ENCODE measurements at places on chromosomes 16 and 17.
A peak's percentile ranks its signal among the peaks of the same experiment; 100 is the strongest.

- peak; percentile 17 for DNase-seq
Measured at GRCh38 chr16:47363761-47364160, 97.1 kb downstream of the ITFG1 start.

GRCh38 chr16:67546761-67547422 lies 15.4 kb upstream of the CTCF start:
- no peak for DNase-seq

- no peak for DNase-seq
Measured at GRCh38 chr16:85665929-85666328, 22.8 kb downstream of the GINS2 start.

GRCh38 chr17:1362065-1362848 lies 37.8 kb downstream of the YWHAE start:
- DNase-seq = no peak

DNA sequence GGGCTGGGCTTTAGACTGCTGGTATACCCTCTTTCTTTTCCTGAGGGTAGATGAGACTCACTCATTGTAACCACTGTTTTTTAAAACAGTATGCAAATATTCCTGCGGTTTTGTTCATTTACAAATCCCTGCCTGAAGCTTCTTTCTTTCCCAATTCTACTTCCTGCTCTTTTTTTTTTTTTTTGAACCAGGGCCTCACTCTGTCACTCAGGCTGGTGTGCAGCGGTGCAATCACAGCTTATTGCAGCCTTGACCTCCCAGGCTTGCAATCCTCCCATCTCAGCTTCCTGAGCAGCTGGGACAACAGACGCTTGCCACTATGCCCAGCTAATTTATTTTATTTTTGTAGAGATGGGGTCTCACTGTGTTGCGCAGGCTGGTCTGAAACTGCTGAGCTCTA lies 8.0 kb upstream of the SULT1A1 start:
- DNase-seq = no peak

GRCh38 chr17:78226759-78227454 lies 4.5 kb upstream of the TMEM235 start:
- no peak for DNase-seq

DNA sequence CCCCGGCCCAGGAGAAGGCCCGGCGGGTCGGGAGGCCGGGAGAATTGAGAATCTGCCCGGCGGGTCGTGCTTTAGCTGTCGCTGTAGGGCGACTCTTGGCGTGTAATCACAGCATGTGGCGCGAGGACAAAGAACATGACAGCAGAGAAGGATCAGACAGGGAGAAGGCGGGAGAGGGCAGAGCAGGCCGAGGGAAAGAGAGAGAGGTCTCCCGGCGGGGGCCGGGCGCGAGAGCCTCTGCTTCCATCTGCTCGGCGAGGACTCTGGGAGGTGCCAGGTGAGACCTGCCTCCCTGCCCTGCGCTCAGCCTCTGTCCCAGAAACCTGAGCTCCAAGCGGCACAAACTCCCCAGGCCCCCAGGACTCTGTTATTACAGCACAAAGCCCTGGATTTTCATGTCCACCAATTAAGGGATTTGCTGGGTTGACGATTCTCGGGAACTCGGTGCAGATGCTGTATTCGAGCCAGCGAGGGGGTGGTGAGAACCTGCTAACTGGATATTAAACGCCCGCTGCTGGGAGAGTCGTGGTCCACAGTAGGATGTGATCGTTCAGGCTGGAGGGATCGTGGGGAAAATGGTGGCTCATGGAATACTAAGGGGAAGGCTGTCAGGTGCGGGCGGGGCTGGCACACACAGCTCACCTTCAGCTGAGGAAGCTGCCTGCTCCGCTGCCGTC lies 172.0 kb upstream of the CIBAR2 start:
- DNase-seq = no peak

GRCh38 chr16:78184238-78185183 lies 85.1 kb downstream of the WWOX start:
- no peak for DNase-seq

GRCh38 chr17:81814748-81815645 lies 11.0 kb downstream of the GCGR start:
- DNase-seq = no peak

GRCh38 chr16:30449116-30449435 lies 3.4 kb upstream of the SEPHS2 start:
- no peak for DNase-seq

- no peak for DNase-seq
Measured at GRCh38 chr16:71937868-71938510, 42.7 kb downstream of the IST1 start.

DNA sequence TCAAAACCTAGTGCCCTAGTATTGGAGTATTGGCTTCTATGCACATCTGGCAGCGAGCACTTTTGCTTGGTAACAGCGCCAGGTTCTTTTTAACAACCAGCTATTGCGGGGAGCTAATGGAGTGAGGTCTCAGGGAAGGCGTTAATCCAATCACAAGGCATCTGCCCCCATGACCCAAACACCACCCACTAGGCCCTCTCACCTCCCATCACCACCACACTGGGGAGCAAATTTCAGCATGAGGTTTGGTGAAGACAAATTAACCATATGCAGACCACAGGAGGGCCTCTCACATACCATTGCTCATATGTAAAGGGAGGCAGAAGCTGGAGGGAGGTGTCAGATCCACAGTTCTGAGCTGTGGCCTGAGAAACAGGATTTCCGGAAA lies 893 bp upstream of the ODF4 start:
- DNase-seq = no peak

DNA sequence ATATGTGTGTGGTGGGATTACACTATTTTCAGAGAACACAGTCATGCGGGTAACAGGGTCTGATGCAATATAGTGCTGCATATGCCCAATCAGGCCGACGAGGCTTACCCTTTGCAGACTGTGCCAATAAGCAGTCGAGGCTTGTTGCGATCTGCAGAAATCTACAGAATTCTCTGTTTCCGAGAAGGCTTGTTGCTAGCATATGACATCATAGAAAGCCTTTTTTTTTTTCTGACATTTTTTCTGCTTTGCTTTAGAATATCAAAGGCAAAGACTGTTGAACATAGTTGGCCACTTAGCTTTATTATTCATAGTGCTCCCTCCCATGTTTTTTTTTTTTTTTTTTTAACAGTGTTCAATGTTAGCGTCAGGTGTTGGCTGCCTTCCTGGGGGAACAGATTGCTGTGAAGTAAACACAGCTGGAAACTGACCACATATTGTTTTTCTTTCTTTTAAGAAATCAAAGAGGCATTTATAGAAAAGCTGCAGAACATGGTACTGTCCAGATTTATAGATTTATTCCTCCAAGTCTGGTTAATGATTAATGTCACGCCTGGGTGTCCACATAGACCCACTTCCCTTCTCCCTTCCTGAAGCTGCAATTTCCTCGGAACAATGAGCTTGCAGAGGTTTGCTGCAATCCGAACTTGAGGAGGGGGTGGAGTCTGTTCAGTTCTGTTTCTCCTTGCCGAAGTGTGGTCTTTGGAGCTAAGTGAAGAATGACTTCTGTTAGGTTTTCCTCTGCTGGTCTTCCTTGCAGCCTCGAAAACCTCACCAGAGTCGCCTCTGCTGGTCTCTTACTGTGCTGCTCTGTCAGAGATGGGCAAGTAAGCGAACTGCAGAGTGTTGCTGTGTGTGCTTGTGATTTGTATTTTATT lies 87.3 kb downstream of the MAP2K6 start:
- no peak for DNase-seq

GRCh38 chr16:739560-740458 lies 988 bp downstream of the CIAO3 start:
- DNase-seq = no peak

DNA sequence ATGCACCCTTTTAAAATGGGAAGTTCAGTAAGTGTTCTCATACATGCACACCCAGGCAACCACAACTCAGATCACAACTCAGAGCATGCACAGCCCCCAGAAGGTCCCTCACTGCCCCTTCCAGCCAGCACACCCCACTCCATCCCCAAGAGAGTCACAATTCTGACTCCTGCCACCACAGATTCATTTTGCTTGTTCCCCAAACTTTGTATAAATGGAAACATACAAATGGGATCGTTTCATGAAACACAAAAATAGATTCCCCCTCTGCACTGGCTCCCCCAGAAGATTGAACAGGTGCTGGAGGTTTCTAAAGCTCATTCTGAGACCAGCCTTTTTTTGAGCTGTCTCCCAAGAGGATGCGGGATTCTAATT lies 3.3 kb upstream of the TNFRSF13B start:
- DNase-seq = no peak

DNA sequence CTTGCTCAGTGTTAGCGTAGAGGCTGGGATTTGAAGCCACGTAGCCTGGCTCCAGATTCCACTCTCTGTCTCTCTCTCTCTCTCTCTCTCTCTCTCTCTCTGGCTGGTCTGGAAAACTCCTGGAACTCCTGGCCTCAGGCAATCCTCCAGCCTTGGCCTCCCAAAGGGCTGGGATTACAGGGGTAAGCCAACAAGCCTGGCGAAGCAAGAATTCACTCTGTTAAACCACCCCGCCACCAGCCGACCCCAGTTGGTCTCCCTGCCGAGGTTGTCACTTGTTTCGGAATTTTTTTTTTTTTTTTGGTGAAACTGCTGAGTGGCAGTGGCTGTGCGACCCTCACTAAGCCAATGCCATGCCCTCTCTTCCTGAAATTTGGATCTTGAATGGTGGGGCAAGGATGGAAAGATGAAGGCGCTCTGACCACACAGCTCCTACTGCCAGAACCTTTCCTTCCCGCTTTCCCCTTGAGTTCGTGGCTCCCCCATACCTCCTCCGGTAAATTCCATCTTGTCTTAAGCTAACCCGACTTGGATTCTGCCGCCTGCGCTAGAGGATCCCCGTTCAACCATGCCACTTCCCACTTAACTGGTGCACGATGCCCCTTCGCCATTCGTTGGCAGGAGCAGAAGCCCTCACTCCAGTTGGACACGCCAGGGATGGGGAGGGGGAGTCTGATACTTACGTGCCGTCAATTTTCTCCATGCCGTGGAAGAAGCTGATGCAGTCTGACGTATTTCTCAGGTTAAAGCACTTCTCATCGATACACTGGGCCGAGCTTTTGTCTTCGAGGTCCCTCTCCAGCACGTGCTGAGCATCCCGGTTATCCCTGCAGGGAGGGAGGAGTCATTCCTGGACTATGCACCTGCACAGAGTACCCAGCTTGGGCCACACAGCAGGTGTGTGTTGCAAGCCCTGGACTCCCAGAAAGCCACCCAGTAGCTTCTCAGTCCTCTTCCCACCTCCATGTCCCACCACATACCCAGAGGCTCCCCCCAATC lies 13.1 kb downstream of the TEKT5 start:
- no peak for DNase-seq

GRCh38 chr17:56914581-56915273 lies 878 bp upstream of the TRIM25 start:
- DNase-seq = no peak

DNA sequence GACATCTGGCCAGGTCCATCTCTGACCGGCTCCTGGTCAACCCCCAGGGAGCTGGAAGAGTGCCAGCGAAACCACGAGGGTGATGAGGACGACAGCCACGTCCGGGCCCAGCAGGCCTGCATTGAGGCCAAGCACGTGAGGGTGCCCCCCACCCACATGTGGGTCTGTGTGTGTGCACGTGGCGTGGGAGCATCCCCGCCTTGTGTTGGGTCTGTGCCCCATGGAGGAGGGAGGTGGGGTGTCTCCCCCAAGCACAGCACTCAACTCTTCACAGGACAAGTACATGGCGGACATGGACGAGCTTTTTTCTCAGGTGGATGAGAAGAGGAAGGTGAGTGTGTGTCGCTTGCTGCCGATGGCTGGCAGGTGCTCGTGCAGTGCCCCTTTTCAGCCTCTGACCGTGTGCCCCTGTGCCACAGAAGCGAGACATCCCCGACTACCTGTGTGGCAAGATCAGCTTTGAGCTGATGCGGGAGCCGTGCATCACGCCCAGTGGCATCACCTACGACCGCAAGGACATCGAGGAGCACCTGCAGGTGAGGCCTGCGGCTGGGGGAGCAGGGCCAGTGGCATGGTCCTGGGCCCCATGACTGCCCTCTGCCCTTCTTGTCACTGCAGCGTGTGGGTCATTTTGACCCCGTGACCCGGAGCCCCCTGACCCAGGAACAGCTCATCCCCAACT lies 1.7 kb downstream of the STUB1 start:
- DNase-seq = no peak

DNA sequence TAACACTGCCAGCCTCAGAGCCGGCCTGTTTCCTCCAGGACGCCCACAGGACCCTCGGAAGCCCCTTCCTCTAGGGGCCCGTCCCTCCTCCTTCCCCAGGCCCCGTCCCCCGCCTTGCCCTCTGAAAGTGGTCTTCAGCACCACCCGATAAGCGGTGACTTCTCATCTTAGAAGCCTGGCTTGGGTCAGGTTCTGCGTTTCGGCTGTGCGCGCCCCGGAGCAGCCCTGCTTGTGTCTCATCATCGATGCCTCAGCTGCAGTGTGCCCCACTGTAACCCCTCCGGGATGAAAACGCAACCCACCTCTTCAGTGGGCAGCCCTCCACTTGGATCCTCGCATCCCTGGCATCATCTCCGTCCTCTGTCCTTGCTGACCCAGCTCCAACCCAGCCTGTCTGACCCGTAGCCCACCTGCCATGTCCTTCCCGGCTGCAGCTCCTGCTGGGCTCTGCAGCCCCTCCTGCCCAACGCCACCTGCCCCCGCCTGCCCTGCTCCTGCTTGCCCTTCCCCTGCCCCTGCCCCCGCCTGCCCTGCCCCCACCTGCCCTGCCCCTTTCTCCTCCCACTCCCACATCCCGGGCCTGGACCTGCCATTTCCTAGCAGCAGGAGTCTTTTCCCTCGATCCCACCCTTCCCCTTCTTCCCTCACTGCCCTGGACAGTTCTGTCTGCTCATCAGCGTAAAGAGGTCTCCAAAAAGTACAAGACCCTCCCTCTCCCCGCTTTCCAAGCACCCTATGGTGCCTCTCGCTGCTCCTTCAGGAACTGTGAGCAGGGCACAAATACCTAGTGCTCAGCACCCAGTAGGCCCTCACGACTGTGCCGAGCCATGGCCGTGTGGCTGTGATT lies 112.5 kb upstream of the CHMP6 start:
- no peak for DNase-seq

GRCh38 chr16:55491691-55492090 lies 12.7 kb downstream of the MMP2 start:
- no peak for DNase-seq

- DNase-seq = no peak
Measured at GRCh38 chr16:24612656-24613055, 73.3 kb downstream of the RBBP6 start.

GRCh38 chr16:54487933-54488332 lies 201.3 kb upstream of the IRX3 start:
- DNase-seq = no peak

GRCh38 chr17:77140878-77141767 lies at the start of gene SEC14L1:
TSS of gene SEC14L1 (plus strand) at chr17:77140969. CDS start at chr17:77143597, 2,628 bp downstream.
- no peak for DNase-seq

- no peak for DNase-seq
Measured at GRCh38 chr17:58572846-58573245, 58.4 kb upstream of the MTMR4 start.

DNA sequence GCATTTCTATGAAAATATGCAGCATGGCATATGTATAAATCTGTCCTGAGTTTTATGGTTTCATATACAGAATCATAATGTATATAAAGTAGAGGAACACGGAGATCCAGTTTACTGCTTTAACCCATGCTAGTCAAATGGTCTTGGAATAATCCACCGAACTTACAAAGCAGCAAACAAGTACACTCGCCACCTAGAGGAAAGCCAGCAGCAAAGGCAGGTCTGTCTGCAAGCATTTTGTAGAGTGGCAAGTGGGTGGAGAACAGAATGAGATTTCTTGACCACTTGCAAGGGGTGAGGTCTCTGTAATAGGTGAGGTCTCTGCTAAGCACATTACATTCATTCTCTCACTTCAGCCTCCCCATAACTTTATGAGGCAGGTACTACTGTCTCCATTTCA lies 308.3 kb downstream of the CA10 start:
- no peak for DNase-seq

GRCh38 chr17:73953206-73954033 lies 250.1 kb upstream of the RPL38 start:
- DNase-seq = no peak

- no peak for DNase-seq
Measured at GRCh38 chr17:18910881-18911280, 41.1 kb upstream of the SLC5A10 start.

All from CMK (cell line).